Activated CD8-positive, alpha-beta memory T cell treated with anti-CD3 and anti-CD28 coated beads, Interleukin-2, amount 50 U/mL, for 4 hours (primary cell): ENCODE measurements at places on chromosomes 12 and 14.

- DNase-seq: no peak
Measured at GRCh38 chr12:95022477-95022876, 19.0 kb upstream of the NDUFA12 start.

DNA sequence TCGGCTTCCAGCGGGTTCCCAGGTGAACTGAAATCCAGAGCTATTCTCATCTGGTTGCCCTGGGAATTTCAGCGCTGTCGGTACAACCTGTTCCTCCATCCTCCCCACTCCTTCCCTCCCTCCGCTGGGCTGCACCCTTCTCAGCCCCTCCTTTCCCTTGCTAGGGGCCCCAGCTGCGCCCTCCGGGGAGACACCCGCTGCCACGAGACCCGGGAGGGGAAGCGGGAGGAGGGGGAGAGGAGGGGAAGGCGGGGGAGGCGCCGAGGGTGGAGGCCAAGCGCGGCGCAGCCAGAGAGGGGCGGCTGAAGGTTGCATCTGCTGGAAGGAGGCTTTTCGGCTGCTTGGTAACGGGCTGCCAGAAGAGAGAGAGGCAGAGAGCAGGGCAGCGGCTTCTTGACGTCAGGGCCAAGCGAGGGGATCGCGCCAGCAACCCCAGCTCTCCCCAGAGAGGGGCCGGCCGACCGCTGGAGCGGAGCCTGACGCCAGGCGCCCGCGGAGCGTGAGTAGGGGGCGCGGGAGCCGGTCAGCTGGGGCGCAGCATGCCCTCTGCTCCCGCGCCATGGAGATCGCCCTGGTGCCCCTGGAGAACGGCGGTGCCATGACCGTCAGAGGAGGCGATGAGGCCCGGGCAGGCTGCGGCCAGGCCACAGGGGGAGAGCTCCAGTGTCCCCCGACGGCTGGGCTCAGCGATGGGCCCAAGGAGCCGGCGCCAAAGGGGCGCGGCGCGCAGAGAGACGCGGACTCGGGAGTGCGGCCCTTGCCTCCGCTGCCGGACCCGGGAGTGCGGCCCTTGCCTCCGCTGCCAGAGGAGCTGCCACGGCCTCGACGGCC lies at the start of gene KCNA5:
Gene KCNA5 (plus strand): TSS at position 291 of the 831 bp plus-strand sequence. CDS start 269 bp downstream, at position 560.
- DNase-seq: no peak

DNA sequence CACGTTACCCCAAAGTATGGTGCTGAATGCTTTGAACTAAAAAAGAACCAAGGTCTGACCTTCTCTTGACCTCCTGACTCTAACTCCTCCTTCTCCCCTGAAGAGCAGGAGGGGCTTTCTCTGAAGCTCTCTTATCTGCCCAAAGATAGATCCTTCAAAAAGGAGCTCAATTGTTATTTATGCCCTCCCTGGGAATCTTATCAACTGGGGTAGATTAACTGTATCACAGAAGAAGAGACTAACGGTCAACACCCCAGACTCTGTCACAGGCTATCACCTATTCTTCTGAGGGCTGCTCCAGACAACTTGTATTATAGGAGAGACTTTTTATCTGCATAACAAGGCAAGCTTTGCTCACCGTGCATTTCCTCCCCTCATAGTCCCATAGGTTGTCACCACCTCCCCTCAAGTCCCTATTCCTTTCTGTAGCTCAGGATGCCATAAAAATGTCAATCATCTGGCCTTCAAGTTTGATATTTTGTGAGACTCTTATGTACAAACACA lies 86.6 kb downstream of the PAPLN start:
- no peak for DNase-seq

DNA sequence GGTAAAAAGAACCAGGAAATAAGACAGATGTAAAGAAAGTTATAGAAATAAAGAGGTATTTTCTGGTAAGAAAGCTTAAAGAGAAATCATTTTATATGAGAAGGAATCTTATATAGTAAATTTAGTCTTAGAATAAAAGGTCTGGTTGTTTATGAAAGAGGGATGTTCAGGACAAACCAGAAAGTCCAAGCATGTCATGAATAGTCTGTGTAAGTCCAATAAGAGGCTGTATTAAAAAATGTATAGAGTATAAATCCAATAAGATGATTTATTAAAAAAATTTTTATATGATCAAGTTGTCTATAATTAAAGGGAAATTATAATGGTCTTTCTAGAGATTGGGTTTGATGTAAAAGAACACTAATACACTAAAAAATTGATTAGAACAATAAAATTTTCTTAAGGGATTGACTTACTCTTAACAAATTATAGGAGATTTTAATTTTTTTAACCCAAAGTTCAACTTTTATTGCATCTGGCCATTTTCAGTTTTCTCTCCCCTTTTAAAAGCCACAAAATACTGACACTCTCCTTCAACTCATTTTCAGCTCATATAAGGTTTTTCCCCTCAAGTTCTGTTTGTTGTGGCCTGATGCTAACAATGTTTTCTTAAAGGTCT lies 35.1 kb downstream of the ST8SIA1 start:
- no peak for DNase-seq

DNA sequence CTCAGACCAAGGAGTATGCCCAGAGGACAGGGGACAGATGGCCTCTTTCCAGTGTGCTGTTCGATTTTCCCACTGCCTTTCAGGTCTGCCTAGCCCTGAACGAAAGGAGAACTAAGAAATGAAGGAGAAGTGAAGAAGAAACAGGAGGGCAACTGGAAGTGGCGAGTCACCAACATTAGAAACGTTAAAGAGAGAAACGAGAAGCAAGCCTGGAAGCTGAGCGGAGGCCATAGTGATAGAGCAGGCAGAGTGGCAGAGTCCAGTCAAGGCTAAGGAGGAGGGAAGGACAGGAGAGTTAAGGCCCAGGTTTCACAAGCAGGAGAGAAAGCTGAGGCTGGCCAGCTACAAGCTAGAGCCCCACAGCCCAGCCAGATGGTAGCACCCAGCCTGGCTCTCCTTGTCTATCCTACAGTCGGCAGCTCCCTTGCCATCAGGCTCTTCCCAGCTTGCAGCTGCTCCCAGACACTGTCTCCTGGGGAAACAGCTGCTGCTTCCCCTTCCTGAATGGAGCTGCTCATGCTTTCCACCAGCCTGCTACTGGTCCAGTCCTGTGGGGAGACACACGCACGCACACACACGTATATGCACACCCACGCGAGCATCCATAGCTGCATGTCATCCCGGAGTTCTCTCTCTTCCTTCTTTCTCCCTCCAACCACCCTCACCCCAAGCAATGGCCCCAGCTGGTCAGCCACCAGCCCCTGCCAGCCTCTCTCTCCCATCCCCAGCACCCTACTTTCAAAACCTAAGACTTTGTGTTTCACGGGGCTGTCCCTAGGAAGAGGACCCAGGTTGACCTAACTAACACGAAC lies 139.7 kb upstream of the CCND2 start:
- DNase-seq: no peak
